Mesenteric fat pad (tissue), 1 donor: ENCODE measurements at places on chromosomes 3 and 15. TPM values are rescaled to one million over a fixed set of nuclear protein-coding genes. Genes with fewer than 3 reads are reported as not detected.
A peak's percentile ranks its signal among the peaks of the same experiment; 100 is the strongest.

- DNase-seq = no peak
Observed at GRCh38 chr3:46905213-46905560, 27.7 kb downstream of the PTH1R start.

GRCh38 chr15:70252056-70252950 is 154.6 kb upstream of the TLE3 start:
- DNase-seq = no peak

GRCh38 chr3:187960820-187961219 is 193.1 kb upstream of the LPP start:
- DNase-seq = no peak

DNA sequence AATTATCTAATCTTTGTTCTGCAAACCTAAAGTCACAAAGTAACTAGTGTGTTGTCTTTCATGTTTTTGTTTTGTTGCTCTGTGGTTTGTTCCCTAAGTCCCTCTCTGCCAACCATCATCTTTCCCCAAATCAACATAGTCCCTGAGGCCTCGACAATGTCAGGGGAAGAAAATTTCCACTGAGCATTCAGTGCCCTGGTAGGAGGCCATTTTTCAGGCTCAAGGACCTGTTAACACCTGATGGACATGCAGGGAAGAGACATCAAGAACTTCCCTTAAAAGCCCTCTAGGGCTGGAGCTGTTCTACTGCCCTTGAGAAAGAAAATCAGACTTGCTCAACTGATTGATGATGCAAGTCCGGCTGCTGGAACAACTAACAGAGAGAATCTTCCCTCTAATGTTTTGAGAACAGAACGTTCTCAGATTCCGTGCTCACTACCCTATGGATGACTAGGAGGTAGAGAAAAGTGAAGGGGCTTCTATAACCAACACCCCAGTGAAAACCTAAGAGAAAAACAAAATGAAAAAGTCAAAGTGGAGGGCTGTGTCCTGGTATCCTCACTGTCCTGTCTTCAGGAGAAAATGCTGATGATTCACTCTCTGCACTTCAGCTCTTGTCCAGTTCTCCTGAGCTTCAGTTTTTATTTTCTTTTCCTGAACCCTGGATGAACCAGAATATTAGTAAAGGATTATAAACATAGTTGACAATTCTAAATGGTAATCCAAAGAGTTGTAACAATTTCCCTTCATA is 373.1 kb downstream of the FOXP1 start:
- DNase-seq = no peak

GRCh38 chr3:42134867-42135464 is 43.8 kb downstream of the TRAK1 start:
- peak; percentile 41 for DNase-seq

DNA sequence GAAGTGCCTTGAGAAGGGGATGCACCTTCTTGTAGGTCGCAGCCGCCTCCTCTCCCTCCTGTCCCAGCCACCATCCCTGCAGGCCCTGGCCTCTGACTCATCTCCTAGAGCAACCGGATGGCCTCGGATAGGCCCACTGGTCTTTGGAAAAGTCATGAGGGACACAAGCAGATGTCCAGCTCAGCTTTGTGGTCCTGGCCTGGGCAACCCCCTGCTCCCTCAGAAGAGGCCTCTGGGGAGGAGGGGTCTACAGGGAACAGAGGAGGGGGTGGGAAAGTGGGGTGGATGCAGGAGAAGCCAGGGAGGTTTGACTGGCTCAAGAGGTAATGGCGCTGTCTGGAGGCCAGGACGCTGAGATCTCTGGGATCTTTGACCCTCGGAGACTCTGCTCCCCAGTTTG is 259.2 kb upstream of the TLE3 start:
- DNase-seq = peak; percentile 37

Gene ZNF654
- total RNA-seq = 15.9 TPM

Gene TEX55
- total RNA-seq = not detected

DNA sequence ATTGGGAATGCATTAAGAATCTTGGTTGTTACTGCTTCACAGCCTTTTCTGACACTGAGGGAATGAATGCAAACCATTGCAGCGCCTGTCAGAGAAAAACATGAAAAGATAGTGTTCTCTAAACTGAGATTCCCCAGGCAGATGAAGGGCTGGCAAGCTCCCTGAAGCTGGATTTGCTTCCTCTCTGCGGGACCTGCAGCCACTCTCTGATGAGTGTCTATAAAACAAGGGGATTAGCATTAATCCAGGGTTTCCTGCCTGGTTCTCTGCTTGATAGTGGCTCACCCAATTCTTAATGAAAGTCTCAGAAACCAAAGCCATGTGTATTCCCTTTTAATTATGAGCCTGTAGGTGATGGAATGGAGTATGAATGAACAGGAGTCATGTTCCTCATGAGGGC is 344.3 kb upstream of the UMPS start:
- no peak for DNase-seq
